ENCODE measurements at places on chromosomes 4 and X.

DNA sequence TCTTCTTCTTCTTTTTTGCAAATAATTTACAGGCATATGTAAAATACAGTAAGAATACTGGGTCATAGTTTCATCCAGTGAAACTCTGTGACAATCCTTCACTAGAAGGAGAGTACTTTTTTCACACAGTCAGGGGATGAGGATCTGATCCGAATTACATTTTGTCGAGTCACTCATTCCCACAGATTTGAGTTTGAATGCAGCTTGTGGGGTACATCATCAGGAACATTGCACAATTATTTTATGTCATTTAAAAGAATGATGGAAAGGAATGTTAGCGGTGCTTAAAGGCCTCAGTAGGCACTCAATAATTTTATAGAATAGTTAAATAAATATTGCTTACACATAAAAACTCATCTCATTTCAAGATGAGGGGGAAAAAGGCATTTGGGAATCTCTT, 88.6 kb downstream of the CHRNA9 start:
- no peak for DNase-seq

DNA sequence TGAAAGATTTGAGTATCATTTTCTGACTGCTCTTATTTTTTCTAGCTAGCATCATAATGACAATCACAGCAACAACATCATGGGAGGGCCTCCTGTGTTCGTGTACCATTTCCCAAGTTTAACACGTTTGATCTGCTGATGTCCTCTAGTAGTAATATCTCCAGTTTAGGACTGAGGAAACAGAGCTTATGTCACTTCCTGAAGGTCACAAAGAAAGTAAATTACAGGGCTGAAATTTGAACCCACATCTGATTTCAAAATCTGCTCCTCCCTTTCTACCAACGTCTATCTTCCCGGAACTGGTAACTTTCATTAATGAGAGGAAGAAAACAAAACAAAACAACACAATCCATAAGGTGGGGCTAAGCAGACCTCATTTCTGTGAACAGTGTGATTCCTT, 302.7 kb downstream of the PACRGL start:
- no peak for DNase-seq

GRCh38 chr4:149980941-149981340, 97.3 kb upstream of the DCLK2 start:
- peak; percentile 49 for DNase-seq

DNA sequence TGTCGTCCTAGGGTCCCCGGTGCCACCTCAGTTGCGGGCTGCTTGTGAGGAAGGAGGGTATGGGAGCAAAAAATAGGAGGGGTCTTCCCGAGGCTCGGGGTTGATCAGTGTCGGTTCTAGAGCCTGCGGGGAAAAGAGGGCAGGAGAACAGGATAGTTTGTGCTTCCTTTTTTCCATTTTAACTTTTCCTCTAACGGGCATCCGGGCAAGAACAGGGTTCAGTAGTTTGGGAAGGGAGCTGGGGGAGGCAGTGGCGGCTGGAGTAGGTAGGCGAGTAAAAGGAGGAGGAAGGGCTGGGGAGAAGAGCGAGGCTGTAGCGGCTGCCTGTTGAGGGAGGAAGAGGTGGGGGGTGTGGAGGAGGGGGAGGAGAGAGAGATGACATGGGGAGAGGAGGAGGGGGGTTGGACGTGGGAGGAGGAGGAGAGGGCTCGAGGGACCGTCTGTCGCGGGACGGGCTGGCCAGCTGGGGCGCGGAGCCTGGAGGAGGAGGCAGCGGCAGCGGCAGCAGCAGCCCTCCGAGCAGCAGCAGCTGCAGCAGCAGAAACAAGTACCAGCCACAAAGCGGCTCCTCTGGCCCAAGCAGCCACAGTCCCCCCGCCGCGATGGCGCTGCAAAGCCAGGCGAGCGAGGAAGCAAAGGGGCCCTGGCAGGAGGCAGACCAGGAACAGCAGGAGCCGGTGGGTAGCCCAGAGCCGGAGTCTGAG, at the start of gene SLC16A2:
TSS of gene SLC16A2 (plus strand) at position 458 of the 704 bp plus-strand sequence. CDS start at position 603, 145 bp downstream.
- no peak for DNase-seq

DNA sequence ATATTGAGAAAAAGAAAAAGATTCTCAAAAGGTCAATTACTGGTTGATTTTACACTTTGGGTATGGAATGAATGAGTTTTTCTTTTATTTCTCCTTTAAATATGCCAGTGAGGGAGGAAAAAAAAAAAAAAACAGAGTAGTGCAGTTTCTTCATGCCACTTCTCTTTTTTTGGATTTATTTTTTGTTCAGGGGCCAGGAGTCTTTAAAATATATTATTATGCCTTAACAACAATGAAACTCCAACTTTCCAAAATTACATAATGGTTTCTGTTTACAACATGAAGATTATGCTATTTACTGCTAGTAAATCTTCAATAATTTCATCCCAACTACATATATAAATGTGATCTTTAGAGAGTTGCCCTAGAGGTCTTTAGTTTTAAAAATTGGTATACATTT, 31.9 kb downstream of the DTHD1 start:
- DNase-seq = no peak

GRCh38 chrX:27446423-27446822, 16.7 kb downstream of the PPP4R3C start:
- DNase-seq = no peak

DNA sequence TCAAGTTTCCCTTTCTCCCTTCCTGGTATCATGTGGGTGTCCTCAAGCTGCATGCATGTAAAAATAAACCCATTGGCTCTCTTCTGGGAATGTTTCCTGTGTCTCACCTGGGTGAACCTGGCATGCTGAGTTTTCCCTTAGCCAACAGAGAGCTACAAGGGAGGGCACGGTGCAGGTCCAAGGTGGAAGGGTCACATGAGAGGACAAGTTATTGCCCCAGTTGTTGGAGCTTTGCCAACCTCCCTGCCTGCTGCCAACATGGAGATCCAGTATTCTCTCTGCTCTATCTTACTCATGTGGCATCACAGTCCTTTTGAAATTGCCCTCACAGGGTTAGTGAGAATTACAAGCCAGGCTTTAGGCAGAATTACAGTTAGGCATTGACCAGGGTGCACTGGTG, 196.1 kb upstream of the GYPA start:
- DNase-seq = no peak

GRCh38 chr4:108118505-108118904, 50.2 kb downstream of the LEF1 start:
- DNase-seq = no peak

GRCh38 chr4:153634738-153635353, 49.2 kb upstream of the TLR2 start:
- DNase-seq = no peak

DNA sequence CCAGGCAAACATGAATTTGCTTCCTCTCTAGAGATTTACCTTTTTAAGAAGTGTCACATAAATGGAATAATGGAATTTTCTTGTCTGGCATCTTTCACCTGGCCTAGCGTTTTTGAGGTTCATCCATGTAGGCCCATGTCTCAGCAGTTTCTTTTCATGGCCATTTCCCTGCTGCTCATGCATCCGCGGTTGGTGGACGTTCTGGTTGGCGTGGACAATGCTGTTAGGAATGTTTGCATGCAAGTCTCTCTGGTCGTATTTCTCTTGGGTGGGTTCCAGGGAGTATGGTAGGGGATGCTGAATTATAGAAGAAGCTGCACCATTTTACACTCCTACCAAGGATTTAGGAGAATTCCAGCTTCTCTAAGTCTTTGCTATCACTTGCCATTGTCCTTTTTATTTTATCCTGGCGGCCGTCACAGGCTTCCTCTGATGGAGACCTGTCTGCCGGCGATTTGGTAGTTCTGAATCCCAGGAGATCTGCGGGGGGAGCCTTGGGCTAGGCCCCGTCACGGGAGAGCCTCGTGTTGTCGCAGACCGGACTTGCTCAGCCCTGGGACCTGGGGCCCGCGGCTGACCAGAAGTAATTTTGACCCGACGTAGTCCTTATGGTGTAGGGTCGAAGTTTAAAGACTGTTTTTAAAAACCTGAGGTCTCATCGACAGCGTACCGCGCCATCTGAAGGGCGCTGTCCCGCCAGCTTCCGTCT, 56.9 kb upstream of the TADA2B start:
- DNase-seq = no peak

- no peak for DNase-seq
Observed at GRCh38 chr4:16617435-16617834, 281.0 kb downstream of the LDB2 start.

GRCh38 chr4:11079171-11079570, 349.5 kb downstream of the HS3ST1 start:
- no peak for DNase-seq

GRCh38 chr4:84032372-84032771, 466.7 kb downstream of the NKX6-1 start:
- DNase-seq = no peak

- DNase-seq = no peak
Observed at GRCh38 chrX:154082396-154083125, 15.0 kb downstream of the MECP2 start.

GRCh38 chrX:53831662-53832635, 145.4 kb upstream of the HUWE1 start:
- DNase-seq = peak; percentile 34

DNA sequence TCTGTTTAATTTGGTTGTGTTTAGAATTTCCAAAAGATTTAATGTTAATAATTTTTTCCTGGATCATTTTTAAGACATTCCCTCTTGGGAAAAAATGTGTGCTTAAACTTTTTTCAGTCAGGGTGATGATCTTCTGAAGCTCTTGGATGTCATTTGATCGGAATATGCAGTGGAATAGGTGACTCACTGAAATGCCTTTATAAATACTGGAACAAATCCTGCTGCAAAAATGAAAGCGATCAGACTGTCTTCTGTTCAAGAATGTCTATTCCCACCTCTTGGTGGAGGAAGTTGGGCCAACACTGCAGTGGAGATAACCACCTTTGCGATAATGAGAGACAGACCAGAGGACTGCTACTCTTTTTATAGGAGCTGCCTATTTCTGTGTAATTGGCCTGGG, 46.7 kb downstream of the LARP1B start:
- no peak for DNase-seq

- DNase-seq = peak; percentile 51
Observed at GRCh38 chrX:48468247-48468671, 1.8 kb downstream of the SLC38A5 start.

DNA sequence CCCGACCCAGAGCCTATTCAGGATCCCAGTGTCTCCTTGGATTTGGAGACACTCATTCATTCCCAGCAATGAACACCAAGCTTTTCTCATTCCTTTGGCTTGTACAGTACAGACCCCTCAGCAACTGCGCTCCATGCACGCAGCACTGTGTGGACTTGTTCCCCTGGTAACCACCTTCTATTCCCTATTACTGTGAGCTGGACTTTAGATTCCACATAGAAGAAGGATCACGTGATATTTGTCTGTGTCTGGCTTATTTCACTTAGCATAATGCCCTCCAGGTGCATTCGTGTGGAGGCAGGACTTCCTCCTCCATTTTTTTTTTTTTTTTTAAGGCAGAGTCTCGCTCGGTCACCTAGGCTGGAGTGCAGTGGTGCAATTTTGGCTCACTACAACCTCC, 106.4 kb downstream of the PHKA2 start:
- no peak for DNase-seq

GRCh38 chr4:3223346-3223745, 25.6 kb upstream of the MSANTD1 start:
- no peak for DNase-seq

DNA sequence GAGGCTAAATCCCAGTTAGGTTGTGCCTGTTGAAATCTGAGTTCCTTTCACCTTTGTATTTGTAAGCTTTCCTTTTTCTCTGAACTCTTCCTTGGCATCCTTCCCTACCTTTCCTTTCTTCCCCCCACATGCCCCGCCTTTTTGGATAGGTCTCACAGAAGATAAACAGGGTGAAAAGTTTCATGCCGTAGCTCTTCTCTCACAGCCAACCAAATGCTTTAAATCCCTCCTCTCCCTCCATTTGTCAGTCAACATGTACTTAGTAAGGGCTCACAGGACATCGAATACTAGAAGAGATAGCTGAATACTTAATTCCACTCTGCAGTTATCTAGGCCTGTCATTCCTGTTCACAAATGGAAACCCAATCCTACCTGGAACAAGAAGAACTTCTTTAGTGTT, 107.1 kb upstream of the BMPR1B start:
- DNase-seq = no peak

Data from activated CD4-positive, CD25-positive, alpha-beta regulatory T cell treated with anti-CD3 and anti-CD28 coated beads, Interleukin-2, amount 50 U/mL, for 72 hours (primary cell).